SW480 (cell line): ENCODE measurements at places on chromosomes 13 and 19.

- DNase-seq: no peak
Measured at GRCh38 chr13:89755729-89756492, 1591.6 kb upstream of the MIR17HG start.

DNA sequence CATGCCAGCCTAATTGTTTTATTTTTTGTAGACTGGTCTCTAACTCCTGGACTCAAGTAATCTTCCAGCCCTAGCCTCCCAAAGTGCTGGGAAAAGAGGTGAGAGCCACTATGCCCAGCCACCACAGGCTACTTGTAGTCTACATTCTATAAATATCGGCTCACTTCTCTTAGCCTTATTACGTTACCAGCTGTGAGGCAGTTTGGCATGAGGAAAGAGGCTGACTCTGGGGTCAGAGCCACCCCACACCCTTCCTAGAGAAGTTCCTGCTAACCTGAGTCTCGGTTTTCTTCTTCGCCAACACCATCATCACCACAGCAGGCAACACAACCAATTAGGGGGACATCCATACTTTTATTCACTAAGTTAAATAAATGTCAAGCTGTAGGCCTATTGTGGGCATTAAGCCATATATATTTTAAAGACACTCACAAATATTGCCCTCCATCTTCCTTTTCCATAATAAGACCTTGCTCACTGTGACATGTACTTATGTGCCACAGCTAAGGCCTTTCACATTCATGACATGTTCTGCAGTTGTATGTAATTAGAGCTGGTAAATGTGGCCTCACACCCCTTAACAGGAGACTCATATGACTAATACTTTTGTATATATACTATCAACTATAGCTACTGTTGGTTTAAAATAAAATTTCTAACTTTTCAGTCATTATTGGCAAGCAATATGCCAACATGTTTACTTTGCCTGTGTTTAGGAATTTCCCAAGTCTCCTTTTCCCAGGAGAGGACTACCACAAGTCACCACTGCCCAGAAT lies 5.7 kb downstream of the SLC25A30 start:
- no peak for DNase-seq

- DNase-seq: no peak
Measured at GRCh38 chr13:96431044-96431581, 341.2 kb downstream of the HS6ST3 start.

- DNase-seq: no peak
Measured at GRCh38 chr19:13913352-13913751, 7.4 kb downstream of the CC2D1A start.

- no peak for DNase-seq
Measured at GRCh38 chr13:97021241-97021640, 27.0 kb upstream of the OXGR1 start.

GRCh38 chr19:48170817-48171347 lies 402 bp downstream of the ZSWIM9 start:
- DNase-seq: no peak

DNA sequence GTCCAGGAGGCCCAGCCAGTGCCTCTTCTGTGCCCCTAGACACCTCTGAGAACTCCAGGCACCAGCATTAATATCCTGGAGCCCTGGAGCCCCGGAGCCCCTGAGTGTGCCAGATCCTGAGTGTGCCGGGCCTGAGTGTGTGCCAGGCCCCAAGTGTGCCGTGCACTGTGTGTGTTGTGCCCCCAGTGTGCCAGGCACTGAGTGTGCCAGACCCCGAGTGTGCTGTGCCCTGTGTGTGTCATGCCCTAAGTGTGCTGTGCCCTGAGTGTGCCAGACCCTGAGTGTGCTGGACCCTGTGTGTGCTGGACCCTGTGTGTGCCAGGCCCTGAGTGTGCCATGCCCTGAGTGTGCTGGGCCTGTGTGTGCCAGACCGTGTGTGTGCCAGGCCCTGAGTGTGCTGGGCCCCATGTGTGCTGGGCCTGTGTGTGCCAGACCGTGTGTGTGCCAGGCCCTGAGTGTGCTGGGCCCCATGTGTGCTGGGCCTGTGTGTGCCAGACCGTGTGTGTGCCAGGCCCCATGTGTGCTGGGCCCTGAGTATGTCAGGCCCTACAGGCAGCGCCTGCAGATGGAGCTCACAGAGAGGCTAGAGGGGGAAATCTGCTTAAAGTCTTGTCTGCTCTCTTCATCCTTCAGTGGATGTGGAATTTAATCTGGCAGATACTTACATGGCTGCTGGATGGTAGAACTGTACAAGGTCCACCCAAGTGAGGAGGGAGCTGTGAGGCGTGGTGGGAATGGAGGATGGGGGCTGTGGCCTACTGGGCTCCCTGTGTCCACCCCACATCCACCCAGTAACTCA lies 53.9 kb downstream of the C13orf46 start:
- DNase-seq: no peak

DNA sequence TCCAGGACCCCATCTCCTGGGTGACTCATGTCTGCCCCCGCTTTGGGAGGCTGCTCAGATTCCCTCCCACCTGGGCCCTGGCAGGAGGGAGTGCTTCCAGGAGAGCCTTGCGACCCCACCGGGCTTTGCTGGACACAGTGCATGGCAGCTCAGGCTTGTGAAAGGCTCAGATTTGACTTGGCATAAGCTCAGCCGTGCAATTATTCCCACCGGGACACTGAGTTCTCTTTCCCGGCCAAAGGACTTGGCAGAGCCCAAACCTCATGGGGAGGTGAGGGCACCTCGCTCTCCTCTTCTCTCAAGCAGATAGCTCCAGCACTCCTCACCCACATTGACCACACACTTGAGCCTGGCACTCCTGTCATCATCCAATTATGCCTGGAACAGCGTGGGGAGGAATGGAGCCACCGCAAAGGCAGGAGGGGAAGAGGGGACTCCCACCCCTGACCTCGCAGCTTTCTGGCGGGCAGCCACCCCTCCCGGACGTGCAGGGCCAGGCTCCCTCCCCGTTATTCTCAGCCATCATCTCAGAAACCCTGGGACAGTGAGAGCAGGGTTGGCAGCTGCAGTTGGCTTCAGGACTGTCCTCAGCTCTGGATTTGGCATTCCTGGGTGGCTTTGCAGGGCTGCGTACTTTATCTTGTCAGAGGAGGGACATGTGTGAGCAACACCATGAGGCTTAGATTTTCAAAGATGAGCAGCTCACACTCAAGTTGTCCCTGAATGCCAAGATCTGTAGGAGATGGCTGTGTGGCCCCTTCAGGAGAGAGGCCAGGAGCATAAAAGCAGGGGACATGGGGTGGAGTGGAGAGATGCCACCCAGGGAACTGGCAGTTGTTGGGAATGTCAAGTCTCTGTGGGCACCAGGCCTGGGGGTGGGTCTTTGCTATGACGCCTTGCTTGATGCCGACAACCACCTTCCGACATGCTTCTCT lies 306.2 kb downstream of the TEX29 start:
- no peak for DNase-seq

DNA sequence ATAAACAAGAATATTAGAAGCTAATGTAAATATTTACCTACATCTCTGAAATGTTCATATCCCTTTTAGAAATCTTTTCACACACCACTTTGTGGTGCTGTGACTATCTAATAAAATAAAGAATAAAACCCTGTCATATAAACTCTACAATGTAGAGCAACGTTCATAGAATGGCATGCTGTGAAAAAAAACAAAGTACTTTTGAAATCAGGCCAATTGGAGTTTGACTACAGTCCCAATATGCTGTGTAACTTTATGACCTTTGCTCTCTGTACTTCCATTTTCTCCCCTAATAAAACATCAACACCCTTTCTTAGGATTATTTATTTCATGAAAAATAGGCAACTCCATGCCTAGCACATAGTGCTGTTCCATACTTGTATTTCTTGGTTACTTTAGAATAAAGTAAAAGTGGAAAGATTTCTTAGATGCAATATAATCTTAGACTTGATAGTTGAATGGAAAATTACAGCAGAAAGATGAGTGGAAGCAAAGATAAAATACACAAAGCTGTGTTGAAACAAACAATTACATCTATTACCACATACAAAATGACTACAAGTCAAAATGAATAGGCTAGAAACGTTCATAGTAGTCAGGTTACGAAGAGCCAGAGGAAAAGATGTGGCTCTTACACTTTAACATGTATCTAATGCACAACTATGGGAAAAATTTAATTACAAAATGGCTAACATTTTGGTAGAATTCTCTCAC lies 613.2 kb upstream of the SLITRK5 start:
- no peak for DNase-seq

DNA sequence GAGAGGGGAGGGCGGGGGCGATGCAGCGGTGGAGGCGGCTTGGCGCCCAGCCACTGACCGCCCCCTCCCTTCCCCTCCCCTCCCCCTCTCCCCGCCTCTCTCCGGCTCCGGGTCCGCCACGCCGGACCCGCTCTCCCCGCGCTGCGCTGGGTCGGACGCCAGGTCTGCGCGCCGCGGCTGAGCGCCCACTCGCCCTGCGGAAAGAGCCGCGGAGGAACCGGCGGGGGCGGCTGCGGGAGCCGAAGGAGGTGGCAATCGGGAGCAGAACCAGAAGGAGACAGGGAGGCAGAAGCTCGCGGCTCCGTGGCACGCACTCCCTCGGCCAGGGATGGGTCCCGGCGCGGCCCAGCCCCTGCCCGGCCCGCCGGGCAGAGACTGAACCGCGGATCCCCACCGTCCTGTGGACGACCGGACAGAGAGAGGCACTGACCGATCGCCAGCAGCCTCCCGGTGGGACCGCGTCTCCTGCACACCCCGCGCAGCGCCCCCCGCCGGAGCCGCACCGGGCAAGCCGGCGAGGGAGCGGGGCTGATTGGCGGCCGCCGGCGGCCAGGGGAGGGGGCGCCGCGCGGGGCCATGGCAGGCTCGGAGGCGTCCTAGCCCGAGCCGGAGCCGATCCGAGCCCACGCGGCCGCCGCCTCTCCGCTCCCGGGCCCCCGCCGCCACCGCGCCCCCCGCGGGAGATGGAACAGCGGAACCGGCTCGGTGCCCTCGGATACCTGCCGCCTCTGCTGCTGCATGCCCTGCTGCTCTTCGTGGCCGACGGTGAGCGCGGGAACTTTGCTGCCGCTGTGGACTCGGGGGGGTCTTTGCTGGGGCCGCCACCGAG lies at the start of gene VSTM2B:
Gene VSTM2B (plus strand): TSS at position 94 of the 829 bp plus-strand sequence. CDS start 590 bp downstream, at position 684.
- DNase-seq: no peak

DNA sequence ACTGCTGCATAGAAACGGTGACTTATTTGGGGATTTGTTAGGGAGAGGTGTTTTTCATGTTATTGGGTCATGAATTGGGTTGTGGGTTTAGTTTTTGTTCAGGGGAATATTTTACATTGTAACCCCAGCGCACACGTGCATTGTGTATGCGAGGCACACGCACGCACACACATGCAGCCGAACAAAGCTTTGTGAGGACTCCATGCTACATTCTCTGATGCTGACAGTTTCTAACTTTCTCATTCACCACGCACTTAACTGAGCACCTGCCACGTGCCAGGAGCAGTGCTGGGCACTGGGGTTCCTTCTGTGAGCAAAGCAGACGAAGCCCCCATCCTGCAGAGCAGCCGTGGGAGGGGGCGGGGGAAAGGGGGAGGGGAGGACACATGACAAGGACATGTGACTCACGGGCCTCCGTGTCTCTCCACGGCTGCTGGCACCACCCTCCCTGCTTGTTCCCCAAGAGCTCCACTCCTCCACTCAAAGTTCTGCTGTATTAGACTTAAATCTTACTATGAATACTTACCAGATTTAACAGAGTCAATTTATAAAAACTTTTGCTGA lies 55.6 kb downstream of the SLC7A9 start:
- no peak for DNase-seq

DNA sequence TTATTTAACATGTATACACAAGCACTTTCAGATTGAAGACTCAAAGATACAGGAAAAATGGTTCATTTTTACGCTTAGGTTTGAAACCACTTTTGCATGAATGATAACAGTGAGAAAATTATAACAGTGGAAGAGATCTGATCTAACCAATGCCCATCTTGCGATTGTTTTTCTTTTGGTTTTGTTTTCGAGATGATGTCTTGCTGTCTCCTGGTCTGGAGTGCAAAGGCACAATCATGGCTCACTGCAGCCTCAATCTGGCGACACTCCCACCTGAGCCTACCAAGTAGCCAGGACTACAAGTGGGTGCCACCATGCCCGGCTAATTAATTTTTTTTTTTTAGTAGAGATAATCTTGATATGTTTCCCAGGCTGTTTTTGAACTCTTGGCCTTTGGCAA lies 10.2 kb upstream of the EID2 start:
- DNase-seq: no peak

DNA sequence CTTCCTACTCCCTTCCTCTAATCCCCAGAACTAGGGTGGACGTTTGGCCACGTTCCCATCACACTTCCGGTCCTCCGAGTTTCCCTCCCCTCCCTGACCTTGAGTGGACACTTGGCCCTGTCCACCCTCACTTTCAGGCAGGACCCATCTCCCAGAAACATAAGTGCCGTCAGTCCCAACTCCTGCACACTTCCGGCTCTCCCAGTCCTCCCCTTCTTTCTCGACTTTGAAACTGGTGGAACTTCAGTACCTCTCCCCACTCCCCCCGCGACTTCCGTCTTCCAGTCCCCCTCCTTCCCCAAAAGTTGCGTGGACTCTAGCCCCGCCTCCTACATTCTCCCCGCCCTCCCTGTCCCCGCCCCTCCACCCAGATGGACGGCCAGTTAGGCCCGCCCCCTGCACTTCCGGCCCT lies 278 bp upstream of the ZNF274 start:
- DNase-seq: no peak

DNA sequence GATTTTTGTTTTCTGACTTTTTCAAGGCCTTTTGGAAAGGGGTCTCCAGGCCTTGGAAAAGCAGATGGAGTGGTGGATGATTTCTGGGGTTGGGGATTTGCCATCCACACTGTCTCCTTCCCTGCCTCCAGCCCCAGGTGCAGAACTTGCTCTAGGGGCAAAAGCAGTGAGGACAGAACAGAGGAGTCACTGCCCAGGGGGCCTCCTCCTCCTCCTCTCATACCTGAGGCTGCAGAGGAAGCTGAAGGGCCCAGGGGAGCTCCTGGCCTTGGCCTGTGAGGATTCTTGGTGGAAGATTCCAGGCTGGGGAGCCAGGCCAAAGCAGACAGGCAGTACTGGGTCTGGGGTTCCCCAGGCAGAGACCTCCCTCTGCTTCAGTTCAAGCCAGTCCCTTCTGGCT lies 52.3 kb upstream of the URI1 start:
- no peak for DNase-seq

GRCh38 chr19:48859711-48860572 lies 8.5 kb downstream of the PLEKHA4 start:
- no peak for DNase-seq

DNA sequence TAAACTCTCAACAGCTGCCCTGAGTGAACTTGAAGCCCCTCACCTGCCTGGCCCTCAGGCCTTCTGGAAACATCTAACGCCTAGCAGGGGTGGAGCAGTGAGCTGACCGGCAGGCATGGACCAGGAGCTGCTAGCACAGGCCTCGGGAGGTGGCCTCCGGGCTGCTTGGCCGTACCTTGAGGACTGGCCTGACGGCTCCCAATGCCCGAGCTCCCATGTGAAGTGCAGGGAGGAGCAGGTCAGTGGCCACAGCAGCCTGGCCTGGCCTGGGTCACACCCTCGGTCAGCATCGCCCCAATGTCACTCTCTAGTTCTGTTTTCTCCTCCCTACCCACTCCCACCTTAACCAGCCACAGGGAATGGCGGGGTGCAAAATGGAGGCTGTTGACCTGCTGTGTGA lies 19.0 kb downstream of the TSHZ3 start:
- no peak for DNase-seq

- DNase-seq: no peak
Measured at GRCh38 chr13:75366380-75367280, 115.3 kb downstream of the TBC1D4 start.
